ENCODE measurements at places on chromosomes 2 and 18.
A peak's percentile ranks its signal among the peaks of the same experiment; 100 is the strongest.

GRCh38 chr2:71643674-71644357 is 190.5 kb downstream of the DYSF start:
- no peak for DNase-seq

- no peak for DNase-seq
Measured at GRCh38 chr2:231932985-231933915, 7.1 kb upstream of the NPPC start.

GRCh38 chr2:176085861-176086771 is 2.4 kb upstream of the EVX2 start:
- peak; percentile 29 for DNase-seq

GRCh38 chr2:152055366-152056108 is 43.3 kb downstream of the CACNB4 start:
- DNase-seq, result peak; percentile 38

GRCh38 chr2:191012845-191013681 is 908 bp downstream of the STAT1 start:
- peak; percentile 35 for DNase-seq

DNA sequence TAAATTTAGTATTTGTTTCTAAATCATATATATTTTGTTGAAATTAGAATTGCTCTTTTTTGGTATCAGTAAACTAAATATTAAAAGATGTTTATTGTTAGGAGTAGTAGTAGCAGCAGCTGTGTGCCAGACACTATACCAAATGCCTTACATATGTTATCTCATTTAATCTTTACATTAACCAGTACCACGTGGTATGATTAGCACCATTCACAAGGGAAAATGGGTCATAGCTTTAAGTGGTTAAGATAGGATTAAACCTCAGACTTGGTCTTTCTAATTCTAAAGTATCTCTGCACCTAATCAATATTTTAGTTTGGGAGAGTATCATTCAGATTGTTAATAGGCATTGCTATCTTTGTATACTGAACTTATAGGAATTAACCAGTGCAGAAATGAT is 29.0 kb downstream of the PSMD14 start:
- no peak for DNase-seq

DNA sequence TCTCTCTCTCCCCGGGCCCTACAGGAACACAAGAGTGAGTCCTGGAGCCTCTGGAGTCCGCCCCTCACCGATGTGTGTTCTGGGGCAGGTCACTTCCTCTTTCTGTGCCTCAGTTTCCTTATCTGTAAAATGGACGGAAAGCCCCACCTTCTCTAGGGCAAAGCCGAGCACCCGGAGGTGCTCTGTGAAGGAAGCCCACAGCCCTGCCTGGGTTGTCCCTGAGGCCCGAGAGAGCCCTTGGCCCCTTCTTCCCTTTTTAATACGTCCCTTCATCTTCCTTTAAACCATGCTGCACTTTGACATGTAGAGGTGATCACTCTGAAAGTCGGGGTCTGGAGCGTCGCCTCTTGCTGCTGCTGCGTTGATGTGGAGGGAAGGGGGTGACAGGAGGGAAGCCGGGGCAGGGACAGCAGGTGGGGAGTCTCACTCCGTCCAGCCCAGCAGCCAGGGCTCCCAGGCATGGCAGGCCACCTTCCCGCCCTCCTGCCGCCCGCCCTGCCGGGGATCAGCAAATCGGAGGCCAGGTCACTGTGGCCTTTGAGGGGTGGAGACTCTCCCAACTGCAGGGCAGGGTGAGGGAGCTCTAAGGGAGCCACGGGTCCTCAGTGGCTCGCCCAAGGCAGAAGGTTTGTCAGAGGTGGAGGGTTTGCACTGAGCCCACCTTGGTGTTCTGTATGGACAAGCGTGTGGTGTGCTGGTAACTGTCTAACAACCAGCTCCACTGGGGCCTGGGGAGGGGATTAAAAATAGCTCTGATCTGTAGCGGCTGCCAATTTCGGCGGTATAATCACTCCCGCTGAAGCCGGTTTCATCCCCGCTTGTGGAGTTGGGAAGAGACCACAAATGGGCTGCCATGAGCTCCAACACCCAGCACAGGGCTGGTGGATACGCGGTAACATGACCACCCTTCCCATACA is 135.9 kb upstream of the ID2 start:
- DNase-seq, result no peak

GRCh38 chr2:32472605-32473004 is 115.8 kb downstream of the BIRC6 start:
- no peak for DNase-seq

DNA sequence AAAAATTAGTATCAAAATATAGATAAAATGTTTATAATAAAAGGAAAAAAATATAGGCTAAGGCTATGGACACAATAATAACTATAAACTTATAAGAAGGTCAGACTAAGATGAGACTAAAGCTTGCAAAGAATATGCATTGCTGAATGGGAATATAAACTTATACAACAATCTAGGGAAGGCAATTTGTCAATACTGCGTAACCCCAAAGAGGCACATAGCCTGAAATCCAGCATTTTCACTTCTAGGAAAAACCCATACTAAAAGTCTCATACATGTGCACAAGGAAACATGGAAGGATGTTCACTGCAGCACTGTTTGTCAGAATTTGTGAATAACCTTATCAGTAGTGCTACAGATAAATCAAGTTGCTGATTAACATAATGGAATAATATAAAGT is 45.5 kb downstream of the FANCL start:
- DNase-seq, result no peak

DNA sequence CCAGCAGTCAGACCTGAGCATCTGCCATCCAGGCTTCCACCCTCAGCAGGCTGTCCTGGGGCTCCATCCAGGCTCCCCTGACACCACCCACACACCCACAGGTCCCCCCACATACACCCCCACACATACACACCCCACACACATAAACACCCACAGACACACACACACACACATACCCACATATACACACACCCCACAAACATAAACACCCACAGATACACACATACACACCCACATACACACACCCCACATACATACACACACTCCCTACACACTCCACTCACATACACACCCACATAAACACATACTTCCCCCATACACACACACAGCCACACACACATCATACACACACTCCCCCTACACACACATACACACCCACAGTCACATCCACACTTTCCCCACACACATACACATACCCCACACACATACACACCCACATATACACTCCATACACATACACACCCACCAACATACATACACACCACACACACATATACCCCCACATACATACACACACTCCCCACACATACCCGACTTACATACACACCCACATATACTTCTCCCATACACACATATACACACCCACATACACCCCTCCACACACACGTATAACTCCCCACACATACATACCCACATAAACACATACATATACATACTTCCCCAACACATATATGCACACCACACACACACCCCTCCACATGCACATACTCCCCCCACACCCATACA is 183.3 kb upstream of the ETAA1 start:
- no peak for DNase-seq
